ENCODE measurements at places on chromosomes 2 and 18.

GRCh38 chr2:189465076-189465475 lies 23.8 kb downstream of the WDR75 start:
- no peak for DNase-seq

DNA sequence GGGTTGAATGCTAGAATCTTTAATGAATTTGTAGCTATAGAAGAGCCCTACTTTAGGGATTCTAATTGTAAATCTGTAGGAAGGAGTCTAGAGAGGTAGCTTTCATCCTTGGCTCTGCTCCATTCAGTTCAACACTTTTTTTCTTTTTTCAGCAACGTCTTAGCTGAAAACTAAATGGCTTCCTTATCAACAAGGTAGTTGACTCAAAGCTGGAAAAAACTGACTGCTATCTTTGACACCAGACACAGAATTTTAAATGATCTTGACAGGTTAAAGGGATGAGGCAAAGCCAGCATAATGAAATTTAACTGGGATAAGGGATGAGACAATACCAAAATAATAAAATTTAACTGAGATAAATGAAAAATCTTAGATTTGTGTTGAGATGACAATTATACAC lies 54.9 kb downstream of the TMEFF2 start:
- no peak for DNase-seq

DNA sequence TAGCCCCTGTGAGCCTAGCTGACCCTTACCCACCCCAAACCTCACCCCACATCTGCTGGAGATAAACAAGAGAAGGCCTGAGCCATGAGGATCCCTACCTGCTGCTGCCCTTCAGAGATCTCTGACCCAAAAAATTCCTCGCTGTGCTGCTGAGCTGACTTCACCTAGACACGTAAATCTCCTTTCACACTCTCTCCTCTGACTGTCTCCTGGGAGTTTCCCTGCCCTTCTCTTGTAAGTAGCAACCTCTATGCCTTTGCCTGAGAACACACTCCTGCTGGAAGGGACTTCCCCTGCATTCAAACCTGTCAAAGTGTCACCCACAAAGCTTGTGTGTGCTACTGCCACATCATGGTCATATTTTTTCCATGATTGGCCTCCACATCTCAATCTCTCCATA lies 134.2 kb upstream of the NOL4 start:
- DNase-seq = no peak

DNA sequence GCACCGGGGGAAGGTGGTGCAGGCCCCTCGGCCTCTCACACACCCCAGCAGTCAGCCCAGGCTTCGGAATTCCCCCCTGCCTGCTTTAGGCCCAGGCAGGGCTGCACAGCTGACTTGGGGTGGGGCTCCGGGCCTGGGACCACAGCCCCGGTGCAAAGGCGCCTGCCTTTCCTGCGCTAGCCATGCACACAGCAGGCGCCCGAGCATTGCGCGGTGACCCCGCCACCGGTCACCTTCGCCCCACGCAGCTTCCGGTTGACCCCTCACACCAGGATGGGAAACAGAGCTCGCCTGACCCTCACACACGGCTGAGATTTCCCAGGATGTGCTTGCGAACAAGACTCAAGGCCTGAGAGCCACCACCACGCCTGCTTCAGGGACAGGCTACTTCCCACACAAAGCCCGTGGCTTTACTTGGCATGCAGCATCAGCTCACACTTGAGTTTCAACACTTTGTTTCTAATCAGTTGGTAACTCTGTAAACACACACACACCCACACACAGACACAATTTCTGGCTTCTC lies 46.0 kb downstream of the SLC66A2 start:
- DNase-seq = no peak

- no peak for DNase-seq
These were observed 261.3 kb upstream of the MEIS1 start for GRCh38 chr2:66173645-66174044.

DNA sequence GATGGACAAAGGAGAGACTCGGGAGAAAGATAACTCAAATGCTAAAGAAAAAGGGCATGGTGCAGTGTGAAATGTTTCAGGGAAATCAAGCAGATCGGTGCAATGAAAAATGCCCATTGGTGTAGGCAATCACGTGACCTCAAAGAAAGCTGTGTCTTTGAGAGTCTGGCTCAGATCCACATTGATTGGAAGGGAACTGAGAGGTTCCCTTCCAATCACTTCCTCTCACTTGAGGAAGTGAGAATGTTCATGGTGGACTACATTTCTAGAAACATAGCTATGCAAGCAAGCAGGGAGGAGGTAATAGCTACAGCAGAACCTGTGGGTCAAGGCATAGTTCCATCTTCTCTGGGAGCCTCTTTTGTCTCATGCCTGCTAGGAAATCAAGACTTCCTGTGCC lies 187.4 kb downstream of the LPIN1 start:
- no peak for DNase-seq

DNA sequence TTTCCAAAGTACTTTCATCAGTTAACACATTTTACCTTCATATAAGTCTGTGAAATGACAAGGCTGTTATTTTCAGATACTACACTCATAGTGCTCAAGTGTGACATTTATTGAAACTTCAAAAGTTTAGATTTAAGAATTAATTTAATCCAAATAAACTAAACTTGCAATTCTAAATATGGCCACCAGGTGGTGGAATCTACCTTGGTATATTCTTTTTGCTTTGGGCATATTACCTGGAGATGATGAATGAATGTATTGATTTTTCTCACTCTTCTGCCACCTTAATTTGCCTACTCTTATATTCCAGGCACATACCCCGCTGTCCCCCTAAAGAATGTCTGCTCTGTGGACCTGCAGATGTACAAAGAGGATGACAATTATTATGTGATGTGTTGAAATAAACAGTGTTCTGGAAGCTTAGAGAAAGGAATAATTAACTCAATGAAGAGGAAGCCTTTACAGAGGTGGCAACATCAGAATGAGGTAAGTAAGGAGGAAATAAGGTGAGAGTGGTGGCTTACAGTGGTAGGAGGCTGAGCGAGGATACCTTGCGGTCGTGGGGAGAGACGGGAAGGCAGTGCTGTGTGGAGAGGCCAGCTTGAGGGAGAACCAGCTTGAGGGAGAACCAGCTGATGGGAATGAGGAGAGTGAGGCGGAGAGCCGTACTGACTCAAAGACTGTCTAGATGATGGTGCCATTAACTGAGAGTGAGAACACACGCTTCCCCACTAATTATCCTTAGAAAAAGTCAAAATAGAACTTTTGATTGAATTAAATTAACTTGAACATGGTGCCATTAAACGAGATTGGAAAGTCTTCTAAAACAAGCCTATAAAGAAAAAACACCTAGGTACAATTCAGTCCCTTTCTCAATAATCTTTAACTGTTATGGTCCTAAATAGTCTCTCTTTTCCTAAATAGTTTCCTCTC lies 179.5 kb downstream of the CELF4 start:
- DNase-seq = no peak

GRCh38 chr2:134193006-134193405 lies 60.9 kb upstream of the MGAT5 start:
- DNase-seq = no peak

DNA sequence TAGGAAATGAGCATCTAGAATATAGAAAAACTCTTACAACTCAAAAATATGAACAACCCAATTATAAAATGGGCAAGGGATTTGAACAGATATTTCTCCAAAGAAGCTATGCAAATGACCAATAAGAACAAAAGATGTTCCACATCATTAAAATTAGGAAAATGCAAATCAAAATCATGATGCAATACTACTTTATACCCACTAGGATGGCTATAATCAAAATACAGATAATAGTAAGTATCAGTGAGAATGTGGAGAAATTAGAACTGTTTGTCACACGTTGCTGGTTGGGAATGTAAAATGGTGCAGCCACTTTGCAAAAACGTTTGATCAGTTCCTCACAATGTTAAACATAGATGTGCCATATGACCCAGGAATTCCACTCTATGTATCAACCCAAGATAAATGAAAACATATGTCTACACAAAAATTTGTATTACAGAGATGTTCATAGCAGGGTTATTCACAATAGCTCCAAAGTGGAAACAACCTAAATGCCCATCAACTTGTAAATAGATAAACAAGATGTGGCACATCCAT lies 558.4 kb downstream of the SLC4A3 start:
- DNase-seq = no peak

DNA sequence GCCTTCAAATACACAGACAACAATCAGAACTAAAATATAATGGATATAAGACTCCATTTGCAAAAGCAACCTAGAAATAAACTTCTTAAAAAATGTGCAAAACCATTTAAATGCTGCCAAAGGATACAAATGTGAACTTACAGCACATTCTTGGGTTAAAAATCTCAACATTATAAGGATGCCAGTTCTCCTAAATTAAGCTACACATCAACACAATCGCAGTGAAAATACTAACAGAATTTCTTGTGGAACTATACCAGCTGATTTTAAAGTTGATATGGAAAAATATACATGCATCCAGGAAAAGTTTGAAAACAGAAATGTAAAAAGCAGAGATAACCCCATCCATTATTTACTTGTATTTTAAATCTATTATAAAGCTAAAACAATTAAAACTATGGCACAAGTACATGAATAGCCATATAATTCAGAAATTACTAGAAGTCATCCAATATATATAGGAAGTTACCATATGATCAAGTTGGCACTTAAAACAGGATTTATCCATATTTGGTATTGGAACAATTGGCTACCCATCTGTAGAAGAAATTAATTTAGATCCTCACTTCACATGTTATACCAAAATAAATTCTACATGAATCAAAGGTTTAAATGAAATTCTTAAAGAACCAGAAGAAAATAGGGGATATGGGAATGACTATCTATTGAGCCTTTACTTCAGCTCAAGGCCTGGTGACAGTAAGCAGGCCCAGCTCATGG lies 151.7 kb upstream of the GLI2 start:
- DNase-seq = no peak

- no peak for DNase-seq
These were observed 274.6 kb downstream of the LRATD1 start for GRCh38 chr2:14907014-14907612.

GRCh38 chr2:96633641-96634040 lies 4.5 kb downstream of the KANSL3 start:
- DNase-seq = no peak

GRCh38 chr2:2889646-2890045 lies 488.0 kb downstream of the EIPR1 start:
- DNase-seq = no peak

DNA sequence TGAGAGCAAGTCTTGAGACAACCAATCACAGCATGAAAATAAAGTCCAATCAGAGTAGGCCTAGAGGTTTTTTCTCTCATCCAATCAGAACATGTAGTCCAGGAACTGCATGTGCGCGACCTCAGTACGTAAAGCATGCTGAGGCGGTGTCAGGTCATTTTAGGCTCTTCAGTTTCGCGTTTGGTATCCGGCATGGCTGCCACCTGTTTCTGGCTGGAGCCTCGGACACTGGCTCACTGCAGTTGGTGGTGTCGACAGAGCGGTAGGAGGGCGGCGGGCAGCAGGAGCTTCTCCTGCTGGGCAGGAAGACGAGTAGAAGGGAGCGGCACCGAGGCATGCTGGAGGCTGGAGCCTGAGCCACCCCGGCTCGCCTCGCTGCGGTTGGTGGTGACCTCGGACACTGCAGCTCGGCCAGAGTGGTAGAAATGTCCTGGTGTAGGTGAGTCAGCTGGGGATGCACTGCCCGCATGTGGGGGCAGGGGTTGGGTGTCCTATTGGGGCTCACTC lies 15.8 kb downstream of the CCDC74A start:
- DNase-seq = no peak

DNA sequence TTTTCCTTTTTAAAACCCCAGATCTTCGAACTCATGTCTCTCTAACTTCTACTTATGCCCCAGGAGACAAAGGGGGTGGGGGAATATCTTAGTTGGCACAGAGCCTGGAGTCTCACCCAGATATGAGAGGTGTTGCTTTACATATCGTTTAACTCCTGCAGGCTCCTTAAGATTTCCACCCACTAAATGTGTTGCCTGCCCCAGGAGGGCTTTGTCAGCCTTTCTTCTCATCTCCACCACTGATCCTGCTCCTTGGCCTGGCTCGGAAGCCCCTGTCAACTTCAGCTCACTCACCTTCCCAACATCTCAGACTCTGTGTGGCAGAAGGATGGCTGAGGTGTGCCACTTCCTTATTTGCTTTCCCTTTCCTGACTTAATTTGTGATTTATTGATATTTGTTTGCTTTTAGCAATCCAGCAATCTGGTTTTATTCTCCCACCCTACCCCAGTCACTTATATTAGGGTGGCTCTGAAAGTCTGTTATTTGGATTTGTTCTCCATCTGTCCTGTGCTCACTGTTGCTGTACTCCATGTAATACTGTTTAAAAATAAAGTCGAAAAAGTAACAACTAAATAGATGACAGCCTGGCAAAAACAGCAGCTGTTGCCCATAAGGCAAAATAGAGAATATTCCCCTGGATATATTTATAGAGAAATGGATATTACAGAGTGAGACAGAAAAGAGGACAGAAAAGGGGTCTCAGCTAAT lies 200.6 kb downstream of the ZBTB7C start:
- DNase-seq = no peak

Measured in stimulated activated CD4-positive, alpha-beta T cell treated with anti-CD3 and anti-CD28 coated beads, TNF-alpha, amount 100 ng/mL, for 1 hour (primary cell).